ENCODE measurements at places on chromosomes 13 and 19. TPM values are rescaled to one million over a fixed set of nuclear protein-coding genes. Genes with fewer than 3 reads are reported as not detected.

DNA sequence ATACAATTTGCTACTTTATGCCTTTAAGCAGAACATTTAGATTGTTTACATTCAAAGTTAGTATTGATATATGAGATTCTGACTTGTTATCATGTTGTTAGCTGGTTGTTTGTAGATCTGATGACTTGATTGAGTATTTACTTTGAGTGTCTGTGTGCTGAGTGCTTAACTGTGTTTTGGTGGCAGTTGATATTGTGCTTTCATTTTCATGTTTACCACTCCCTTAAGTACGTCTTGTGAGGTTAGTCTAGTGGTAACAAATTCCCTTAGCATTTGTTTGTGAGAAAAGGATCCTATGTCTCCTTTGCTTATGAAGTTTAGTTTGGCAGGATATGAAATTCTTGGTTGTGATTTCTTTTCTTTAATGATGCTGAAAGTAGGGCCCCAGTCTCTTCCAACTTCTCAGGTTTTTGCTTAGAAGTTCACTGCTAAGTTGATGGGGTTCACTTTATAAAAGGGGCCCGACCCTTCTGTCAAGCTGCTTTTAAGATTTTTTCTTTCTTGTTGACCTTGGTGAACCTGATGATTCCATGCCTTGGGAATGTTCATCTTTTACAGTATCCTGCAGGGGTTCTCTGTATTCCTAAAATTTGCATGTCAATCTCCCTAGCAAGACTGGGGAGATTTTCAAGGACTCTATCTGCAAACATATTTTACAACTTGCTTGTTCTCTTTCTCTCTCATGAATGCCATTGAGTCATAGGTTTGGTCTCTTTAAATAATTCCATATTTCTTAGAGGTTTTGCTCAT lies 1095.4 kb upstream of the PCDH20 start:
- no peak for DNase-seq

DNA sequence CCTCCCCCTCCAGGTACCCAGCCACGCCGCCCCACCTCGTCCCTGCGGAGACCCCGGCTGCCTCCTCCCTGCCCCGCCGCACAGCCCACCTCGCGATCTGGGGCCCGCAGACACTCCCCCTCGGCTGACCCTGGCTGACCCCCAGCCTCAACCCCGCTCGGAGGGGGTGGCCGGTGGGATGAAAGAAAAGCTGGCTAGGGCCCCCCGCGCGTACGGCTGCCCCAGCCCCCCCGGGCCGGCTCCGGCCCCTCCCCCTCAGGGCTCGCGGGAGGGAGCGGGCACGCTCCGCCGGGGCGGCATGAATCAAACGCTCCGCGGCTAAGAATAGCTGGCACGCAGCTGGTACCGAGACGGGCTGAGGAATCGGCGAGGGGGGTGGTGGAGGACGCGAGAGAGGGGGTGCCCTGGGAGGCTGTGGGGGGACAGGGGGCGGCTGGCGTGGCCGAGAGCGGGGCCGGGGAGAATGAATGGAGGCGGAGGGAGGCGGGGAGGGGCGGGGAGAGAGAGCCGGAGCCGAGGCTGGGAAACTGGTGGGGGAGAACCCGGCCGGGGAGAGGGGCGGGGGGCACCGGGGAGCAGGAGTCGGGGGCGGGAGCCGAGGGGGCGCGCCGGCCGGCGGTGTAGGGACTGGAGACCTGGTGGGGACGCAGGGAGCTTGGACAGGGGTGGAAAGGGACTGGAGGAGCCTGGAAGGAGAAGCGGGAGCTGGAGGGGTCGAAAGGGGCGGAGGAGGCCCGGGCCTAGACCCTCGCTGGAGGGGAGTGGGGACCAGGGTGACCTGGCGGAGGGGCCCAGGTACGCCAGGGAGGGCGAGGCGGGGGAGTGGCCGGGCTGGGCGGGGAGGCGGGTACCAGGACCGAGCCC lies 1.1 kb downstream of the SHANK1 start:
- no peak for DNase-seq

- peak; percentile 89 for DNase-seq
These were observed 217.2 kb upstream of the HTR2A start for GRCh38 chr13:47114030-47114429.

- no peak for DNase-seq
These were observed 36.8 kb upstream of the TPM4 start for GRCh38 chr19:16039545-16039944.

DNA sequence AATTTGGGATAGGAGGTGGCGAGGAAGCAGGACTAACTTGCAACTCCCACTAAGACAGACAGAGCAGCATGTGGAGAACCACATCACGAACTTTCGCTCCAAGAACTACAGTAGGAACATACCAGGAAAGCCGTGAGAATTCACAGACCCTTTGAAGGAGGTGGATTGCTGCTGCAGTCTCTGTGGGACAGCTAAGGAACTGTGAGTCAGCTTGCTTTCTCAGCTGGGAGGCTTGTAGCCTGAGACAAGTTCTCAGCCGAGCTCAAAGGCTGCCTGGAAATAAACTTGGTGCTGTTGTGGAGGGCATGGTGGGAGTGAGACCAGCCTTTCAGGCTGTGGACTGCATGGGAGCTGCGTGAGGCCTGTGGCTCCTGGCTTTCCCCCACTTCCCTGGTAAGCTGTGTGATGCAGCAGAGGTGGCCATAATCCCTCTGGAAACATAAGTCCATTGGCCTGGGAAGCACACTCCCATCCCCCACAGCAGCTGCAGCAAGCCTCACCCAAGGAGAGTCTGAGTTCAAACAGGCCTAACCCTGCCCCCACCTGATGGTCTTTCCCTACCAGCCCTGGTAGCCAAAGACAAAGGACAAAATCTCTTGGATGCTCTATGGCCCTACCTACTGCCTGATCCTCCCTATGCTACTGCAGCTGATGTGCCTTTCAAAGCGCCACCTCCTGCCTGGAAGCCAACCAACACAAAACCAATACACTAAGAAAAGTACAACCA lies 441.1 kb upstream of the HTR2A start:
- DNase-seq, result peak; percentile 90

DNA sequence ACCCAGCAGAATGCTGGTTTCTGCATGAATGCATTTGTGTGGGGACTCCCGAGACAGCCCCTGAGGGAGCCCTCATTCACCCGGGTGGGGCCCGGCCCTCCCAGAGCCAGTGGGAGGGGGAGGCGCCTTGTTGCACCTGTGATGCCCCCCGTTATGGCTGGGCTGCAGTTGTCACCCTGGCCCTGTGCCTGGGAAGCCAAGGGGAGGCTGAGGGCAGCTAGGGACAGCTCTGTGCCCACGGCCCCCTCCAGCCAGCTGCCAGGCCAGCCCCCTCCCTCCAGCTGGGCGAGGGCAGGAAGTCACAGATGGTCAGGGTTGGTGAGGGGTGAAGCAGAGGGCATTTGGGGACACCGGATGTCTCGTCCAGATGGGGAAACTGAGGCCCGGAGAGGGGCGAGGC lies 26.1 kb downstream of the NFIC start:
- DNase-seq, result no peak

GRCh38 chr13:35714121-35714520 lies 237.6 kb upstream of the MAB21L1 start:
- DNase-seq, result no peak

C19orf38 gene
- total RNA-seq, result 0.28 TPM

GRCh38 chr19:56594783-56595547 lies at the start of gene ZNF71:
Gene ZNF71, plus strand, starts transcription at chr19:56595302. Its CDS starts 6,257 bp downstream, at chr19:56601559.
- peak; percentile 78 for DNase-seq

DNA sequence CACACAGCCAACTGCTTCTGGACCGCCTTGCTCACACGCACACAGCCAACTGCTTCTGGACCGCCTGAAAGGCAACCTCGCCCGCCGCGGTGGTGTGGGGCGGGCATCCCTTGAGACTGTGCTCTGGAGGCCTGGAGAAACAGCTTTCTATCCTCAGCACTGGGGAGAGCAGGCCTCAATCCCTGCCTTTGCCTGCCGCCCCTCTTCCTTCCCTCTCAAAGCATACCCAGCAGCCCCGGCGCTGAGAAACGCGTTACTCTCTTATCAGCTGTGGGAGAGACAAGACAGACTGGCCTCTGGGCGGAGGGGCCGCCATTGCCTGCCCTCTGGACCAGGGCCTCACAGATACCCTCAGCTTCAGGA lies 2.9 kb downstream of the LIPE start:
- DNase-seq, result no peak

FDX2 gene
- 40.8 TPM for total RNA-seq

DHDH gene
- total RNA-seq, result 0.28 TPM

DNAAF3 gene
- not detected for total RNA-seq

CD33 gene
- not detected for total RNA-seq

ATXN8OS gene
- total RNA-seq, result not detected

GRCh38 chr19:29587518-29587986 lies 18.5 kb upstream of the POP4 start:
- peak; percentile 38 for DNase-seq

PSG7 gene
- 0.28 TPM for total RNA-seq

ZNF234 gene
- total RNA-seq, result 11.9 TPM

DNA sequence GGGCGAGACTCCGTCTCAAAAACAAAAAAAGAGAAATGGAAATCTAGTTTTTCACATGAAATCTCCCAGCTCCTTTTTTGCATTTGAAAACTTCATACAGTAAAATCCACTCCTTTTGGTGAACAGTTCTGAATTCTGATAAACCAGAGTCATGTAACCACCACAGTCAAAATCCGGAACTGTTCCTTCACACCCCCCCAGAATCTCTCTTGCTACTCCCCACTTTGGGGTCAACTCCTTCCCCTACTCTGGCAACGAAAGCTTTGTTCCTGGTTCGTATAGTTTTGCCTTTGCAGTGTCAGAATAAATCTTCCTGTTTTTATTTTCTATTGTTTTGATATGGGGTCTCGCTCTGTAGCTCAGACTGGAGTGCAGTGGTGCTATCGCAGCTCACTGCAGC lies 23.7 kb downstream of the RCN3 start:
- DNase-seq, result no peak

DNA sequence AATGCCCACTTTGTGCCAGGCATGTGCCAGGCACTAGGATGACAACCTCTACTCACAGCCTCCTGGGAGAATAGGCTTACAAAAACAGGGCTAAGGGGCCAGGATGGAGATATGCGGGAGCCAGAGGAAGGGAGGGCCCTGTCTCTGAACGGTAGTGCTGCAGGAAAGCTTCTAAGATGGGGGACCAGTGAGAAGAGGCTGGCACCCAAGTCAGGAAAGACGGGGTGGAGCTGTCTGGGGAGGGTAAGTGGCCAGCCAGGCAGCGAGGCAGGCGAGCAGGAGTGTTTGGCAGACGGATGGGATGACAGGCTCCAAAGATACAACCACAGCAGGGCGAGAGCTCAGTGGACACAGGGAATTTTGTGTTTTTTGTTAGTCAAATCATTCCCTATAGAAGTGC lies 44.7 kb upstream of the GPI start:
- DNase-seq, result no peak

DNA sequence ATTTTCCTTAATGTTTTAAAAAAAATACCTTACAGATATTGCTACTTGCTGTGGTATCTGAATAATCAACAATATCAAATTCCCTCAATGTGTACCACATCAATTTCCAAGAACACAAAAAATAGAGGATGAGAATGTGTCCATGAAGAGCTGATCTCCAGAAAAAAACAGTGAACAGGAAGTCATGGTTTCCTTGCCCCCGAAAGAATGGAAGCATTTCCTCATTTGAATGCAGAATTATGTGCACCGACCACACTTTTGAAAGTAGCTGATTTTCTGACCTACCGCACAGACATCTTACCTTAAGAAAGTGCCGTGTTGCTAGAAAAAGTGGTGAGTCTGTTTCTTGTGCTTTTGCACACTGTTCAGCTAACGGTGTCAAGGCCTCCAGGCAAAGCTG lies 13.4 kb upstream of the EEF1AKMT1 start:
- no peak for DNase-seq

C19orf85 gene
- not detected for total RNA-seq

GRCh38 chr13:53112522-53112921 lies 83.9 kb downstream of the OLFM4 start:
- no peak for DNase-seq

DNA sequence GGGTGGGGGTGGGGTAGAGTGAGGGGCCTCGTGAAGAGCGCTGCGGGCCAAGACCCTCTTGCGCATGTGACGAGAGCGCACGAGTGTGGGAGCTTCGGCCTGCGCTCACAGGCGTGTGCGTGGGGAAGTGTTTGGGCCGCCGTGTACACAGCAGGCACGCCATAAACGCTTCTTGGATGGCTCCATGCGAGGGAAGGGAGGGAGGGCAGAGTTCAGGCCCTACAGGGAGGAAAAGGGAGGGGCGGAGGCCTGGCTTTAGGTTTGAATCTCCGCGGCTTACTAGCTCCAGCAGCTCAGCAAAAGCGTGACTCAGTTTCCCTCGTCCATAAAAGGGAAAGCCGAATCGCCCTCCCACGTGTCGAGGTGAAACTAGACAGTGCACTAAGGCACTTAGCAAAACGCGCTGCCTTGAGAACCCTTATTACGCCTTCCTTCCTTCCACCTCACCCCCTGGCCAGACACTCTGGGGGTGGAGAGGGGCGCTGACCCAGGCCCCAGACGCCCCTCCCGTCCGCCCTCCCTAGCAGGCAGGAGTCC lies 12.5 kb downstream of the GADD45B start:
- DNase-seq, result no peak

- no peak for DNase-seq
These were observed 51.8 kb downstream of the TMED1 start for GRCh38 chr19:10784257-10784656.

DNA sequence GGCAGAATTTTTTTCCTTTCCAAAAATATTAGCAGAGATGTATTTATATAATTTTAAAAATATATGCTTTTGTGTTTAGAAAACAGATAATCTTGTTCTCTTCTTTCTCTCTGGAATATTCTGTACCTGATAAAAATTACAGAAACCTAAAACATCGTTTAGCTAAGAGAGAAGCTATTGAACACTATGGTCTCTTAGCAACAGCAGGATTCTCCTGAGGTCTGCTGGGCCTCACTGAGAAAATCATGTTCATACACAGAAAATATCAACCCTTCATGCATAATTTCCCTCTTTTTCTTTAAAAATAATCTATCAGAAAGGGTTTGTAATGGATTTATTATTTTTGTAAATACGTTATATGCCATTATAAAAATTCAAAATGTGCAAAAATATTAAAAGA lies 242.2 kb downstream of the DCLK1 start:
- no peak for DNase-seq

DNA sequence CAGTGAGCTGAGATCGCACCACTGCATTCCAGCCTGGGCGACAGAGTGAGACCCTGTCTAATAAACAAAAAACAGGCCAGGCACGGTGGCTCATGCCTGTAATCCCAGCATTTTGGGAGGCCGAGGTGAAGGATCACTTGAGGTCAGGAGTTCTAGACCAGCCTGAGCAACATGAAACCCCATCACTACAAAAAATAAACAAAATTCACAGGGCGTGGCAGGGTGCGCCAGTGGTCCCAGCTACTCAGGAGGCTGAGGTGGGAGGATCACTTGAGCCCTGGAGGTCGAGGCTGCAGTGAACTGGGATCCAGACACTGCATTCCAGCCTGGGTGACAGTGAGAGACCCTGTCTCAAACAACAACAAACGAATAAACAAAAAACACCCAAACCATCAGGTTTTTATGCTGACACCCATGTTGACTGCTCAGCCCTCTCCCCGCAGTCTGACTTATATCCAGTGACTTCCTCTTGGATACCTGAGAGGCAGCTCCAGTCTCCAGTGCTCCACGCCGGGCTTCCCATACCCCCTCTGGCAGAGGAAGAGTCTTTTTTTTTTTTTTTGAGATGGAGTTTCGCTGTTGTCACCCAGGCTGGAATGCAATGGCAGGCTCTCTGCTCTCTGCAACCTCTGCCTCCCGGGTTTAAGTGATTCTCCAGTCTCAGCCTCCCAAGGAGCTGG lies 17.7 kb downstream of the WTIP start:
- DNase-seq, result no peak

Data from IMR-90 (cell line).